ENCODE measurements at places on chromosomes 12 and 14.

DNA sequence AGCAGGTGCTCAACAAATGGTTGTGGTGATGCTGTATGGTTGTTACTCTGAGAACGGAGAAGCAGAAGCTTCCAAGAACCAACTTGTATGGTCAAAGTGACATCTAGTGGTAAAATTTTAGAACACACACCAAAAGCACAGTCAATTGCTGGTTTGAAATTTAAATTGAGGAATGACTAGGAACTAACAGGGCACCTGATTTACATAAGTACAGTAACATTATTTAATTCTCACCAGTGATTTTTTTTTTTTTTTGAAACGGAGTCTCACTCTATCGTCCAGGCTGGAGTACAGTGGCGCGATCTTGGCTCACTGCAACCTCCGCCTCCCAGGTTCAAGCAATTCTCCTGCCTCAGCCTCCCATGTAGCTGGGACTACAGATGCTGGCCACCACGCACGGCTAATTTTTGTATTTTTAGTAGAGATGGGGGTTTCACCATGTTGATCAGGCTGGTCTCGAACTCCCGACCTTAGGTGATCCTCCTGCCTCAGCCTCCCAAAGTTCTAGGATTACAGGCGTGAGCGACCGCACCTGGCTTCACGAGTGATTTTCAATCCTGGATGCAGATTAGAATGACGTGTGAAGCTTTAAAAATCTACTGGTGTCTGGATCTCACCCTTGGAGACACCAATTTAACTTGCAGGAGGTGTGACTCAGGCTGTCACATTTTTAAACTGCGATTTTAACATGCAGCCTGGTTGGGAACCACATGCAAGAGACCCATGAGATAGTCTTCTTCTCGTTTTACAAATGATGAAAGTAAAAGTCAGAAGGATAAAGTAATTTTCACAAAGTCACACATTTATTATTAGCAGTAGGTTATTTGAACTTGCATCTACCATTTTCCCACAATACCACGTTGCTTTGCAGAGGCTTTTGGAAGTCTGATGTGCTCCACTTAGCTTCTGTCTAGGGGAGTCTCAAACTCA lies 14.1 kb upstream of the NUMB start:
- no peaks in the 10 kb centered on the region for H3K27me3 ChIP-seq
- DNase-seq: no peak
- H3K4me3 ChIP-seq: no peak overlapping the region
- no peaks in the 10 kb centered on the region for H3K4me1 ChIP-seq
- no peak overlapping the region for H3K27ac ChIP-seq
- no peaks in the 10 kb centered on the region for H3K36me3 ChIP-seq

GRCh38 chr14:25953532-25954139 lies 644.2 kb downstream of the NOVA1 start:
- H3K27ac ChIP-seq: no peak overlapping the region
- no peaks in the 10 kb centered on the region for H3K36me3 ChIP-seq

DNA sequence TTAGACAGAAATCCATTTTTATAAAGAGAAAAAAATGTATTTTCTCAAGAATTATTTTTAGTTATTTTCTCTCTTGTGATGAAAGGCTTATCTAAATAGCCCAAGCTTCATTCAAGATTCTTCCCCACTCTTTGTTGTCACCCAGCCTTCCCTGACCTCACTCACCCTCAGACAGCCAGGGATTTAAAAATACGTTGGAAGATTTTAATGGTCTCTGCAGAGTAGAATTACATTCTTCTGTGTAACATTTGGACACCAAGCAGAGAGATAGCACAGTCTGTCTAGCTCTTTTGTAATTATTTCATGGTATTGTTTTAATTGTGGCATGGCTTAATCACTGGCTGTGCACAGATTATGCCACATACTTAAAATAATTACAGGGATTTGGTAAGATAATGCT lies 130.3 kb downstream of the IGF1 start:
- no peaks in the 10 kb centered on the region for H3K36me3 ChIP-seq
- H3K27ac ChIP-seq: no peak overlapping the region
- H3K27me3 ChIP-seq: no peaks in the 10 kb centered on the region
- DNase-seq: no peak
- no peak overlapping the region for H3K4me3 ChIP-seq

DNA sequence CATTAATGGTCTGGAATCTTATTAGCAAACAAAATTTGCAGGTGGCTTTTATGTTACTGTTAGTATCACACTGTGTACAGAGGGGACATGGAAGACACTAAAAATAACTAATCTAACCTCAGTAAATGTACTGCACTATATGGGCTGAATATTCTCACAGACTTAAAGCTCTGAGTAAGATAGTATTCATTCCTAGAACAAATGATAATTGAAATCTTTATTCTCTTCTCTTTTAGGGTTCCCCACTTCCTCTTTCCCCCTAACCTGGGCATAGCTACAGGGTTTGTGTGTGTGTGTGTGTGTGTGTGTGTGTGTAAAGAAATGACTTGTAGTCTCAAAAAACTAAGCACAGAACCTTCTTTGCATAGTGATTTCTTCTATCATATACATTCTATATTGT lies 21.4 kb upstream of the HECTD1 start:
- H3K4me1 ChIP-seq: no peaks in the 10 kb centered on the region
- H3K27ac ChIP-seq: no peak overlapping the region
- DNase-seq: no peak
- no peak overlapping the region for H3K4me3 ChIP-seq

DNA sequence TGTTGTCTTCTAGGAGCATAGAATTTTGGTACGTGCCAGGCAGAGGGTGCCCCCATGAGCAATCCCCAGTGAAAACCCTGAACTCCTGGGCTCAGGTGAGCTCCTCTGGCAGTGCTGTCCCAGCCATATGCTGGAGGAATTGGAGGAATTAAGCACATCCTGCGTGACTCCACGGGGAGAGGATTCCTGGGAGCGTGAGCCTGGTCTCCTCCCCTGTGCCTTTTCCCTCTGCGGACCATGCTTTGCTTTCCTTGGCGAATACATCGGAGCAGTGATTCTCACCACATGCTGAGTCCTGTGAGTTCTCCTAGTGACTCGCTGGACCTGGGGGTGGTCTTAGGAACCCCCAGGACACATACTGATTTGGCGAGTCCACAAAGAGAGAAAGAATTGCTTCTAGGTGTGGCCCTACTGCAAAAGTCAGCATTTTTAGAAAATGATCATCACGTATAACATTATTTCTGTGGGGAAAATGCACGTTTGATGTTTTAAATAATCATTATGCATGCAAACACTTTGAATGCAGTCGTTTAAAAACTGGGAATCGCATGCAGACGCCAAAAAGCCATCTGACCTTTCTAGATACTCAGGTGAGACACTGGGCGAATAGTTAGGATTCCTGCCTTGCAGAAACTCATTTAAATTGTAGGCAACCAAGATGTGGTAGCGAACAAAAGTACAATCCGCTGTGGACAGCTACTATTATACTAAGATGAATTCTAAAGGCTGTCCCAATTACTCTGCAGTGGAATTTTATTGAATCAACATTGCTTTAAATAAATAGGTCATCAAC lies 370.9 kb downstream of the TMEM132D start:
- no peak for DNase-seq
- H3K27me3 ChIP-seq: no peaks in the 10 kb centered on the region
- no peak overlapping the region for H3K4me3 ChIP-seq
- no peak overlapping the region for H3K27ac ChIP-seq

Data from aorta (tissue), 5 donors.